NCI-H82 (cell line): ENCODE measurements at places on chromosomes 11 and 22.

- DNase-seq, result no peak
These were observed 227.1 kb downstream of the CEP164 start for GRCh38 chr11:117554601-117555333.

DNA sequence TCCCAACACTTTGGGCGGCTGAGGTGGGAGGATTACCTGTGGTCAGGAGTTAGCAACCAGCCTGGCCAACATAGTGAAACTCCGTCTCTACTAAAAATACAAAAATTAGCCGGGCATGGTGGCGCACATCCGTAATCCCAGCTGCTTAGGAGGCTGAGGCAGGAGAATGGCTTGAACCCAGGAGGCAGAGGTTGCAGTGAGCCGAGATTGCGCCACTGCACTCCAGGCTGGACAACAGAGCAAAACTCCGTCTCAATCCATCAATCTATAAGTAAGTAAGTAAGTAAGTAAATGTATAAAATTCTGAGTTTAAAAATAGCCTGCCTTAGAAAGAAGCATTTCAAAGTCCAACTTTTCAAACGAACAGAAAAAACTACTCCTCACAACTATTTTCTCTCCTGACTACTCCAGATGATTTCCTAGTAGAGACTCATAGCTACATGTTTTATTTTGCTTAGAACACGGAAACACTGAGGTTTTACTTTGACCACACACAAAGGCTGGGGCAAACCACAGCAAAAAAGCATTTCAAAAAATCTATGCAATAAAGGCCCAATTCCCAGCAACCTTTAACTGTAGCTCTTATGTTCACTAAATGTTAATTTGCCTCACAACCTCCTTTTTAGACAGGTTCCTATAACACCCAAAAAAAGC lies 16.3 kb downstream of the SPTY2D1 start:
- no peak for DNase-seq

GRCh38 chr11:36385121-36385970 lies 89.3 kb downstream of the PRR5L start:
- peak; percentile 85 for DNase-seq

DNA sequence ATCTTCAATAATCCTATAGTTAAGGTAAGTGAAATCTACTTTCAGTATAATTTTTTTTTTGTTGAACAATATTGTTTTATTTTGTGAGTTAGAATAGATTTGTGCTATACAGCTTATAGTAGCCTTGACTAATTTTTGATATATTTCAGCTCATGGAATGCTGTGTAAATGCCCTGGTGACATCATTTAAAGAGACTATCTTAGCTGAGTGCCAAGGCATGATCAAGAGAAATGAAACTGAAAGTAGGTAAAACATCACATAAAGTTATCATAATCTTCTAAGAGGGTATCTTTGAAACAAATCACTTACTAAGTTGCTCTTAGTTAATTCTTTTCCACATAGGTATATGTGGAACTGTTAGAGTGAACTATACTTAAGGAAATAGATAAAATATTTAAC lies 51.4 kb upstream of the ACAT1 start:
- DNase-seq, result no peak

GRCh38 chr11:111417011-111417765 lies 38.1 kb upstream of the POU2AF1 start:
- no peak for DNase-seq

DNA sequence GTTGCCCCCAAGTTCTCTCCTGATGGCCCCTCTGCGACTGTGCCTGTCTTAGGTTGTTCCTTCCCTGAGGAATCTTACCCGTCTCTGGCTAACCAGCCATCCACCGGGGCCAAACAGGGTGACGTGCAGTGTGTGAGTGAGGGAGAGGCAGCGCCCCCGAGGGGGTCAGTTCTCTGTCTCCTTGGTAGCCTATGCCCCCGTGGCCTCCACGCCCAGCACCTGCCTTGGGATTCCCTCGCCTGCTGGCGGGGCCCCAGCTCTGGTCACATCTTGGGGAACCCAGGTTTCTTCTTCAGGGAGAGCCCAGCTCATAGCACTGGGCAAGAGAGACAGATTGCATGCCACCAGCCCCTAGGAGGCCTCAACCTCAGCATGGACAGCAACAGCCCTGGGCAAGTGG lies 5.8 kb downstream of the NXF1 start:
- no peak for DNase-seq

- DNase-seq, result no peak
These were observed 13.9 kb downstream of the APOBEC3H start for GRCh38 chr22:39110631-39111561.

GRCh38 chr11:17521106-17521900 lies 22.9 kb downstream of the USH1C start:
- no peak for DNase-seq

DNA sequence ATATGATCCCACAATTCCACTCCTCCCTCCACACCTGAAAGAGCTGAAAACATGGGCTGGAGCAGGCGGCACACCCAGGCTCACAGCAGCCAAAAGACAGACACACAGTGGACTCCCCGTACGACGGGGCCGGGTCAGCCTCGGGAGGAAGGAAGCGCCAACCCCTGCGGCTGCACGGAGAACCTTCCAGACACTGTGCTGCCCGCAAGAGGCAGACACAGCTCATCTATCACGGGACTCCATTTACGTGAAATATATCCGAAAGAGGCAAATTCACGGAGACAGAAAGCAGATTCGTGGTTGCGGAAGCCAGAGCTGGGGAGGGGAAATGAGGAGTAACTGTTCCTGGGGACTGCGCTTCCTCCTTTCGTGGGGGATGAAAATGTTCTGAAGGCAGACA lies 165.0 kb downstream of the BRD1 start:
- no peak for DNase-seq

DNA sequence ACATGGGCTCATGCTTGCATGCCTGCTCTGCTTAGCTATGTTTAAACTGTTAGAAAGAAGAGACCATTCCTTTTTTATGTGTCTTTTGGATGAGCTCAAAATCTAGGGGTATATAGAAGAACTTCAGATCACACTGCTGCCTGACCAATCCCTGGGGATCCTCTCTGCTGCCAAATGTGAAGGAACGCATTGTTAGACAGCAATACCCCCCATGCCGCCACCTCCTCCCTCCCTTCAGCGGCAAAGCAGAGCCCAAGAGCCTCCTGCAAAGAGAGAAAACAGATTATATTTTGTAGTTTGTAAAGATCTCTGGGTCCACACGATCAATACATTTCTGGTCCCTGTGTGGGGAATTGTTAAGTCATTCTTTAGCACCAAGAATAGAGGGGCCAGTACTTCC lies 677.6 kb downstream of the NTM start:
- no peak for DNase-seq
